Hematopoietic multipotent progenitor cell treated with erythropoietin and hydrocortisone succinate and interleukin-3 and kit ligand, for 4 days (in vitro differentiated cells): ENCODE measurements at places on chromosomes 11 and 22.

DNA sequence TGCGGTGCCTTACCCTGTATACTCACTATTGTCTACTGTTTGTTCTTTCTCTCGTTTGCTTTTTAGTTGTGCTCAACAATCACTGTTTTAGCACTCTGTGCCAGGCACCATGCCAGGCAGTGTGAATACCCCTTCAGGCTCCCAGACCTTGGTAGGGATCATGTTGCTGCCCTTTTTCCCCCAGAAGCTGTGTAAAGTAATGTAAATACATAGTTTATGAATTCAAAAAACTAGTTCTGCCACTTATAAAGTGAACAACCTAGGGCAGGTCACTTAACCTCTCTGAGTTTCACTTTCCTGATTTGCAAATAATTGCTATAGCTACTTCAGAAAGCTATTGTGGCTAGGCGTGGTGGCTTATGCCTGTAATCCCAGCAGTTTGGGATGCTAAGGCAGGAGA, 81.0 kb upstream of the CTSC start:
- DNase-seq: no peak

DNA sequence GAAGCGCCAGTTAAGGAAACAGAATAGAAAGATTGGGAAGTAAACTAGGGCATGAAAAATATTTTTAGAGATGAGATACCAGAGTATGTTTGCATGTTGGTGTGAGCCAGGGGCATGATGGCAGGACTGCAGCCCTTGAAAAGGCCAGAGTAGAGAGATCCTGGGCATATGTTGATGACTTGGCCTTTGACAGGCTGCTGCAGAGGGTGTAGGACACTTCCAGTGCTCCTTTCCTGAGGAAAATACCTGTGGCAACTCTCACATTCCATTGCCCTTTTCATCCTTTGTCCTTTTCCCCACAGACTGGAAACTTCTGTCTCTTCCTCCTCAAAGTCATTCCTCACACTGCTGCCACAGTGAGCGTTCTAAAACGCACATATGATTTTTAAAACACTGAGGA, 150.7 kb upstream of the CCDC90B start:
- no peak for DNase-seq

GRCh38 chr22:50473088-50473487, 1.7 kb downstream of the SBF1 start:
- peak; percentile 67 for DNase-seq

DNA sequence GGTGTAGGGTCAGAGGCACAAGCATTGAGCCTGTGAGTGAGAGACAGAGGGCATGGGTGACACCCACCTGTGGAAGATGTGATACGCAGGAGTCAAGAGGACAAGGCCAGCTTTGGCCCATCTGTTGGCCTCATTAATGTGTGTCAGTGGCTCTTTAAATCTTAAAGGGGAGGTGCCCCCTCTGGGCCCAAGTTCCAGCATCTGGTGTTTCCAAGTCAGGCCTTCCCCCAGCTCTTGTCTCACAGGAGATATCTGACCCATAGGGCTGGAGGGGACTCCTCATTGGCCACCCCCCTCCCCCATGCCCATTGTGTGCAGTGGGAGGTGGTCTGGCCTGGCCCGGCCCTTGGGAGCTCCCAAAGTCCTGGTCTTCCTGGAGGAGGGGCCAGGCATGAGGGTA, 8.9 kb downstream of the KCNK7 start:
- DNase-seq: peak; percentile 31

- peak; percentile 61 for DNase-seq
These were observed 25.7 kb upstream of the CDC42EP2 start for GRCh38 chr11:65288706-65289536.

- peak; percentile 87 for DNase-seq
These were observed 912.8 kb downstream of the DLG2 start for GRCh38 chr11:84714316-84714780.

GRCh38 chr22:44291265-44291664, 21.5 kb downstream of the SHISAL1 start:
- DNase-seq: peak; percentile 46

DNA sequence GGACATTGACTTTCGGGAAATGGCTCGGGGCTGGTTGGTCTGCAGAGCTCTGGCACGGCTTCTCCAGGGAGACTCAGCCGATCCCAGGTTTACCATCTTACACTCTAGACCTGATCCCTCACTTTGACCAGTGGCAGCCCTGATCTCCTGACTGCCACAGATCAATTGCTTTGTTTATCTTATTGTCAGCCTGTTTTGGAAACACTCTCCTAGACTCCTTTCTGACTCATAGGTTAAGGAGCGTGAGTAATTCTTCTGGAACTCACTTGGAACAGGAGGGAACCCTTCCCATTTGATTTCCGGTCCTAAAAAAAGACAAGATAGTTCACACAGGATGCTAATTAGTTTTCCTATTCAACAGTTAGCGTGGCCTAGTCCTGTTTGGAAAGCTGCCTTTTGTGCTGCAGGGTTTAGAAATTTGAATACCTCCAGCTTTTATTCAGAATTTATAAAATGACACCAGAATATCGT, 16.0 kb upstream of the BMAL1 start:
- no peak for DNase-seq

DNA sequence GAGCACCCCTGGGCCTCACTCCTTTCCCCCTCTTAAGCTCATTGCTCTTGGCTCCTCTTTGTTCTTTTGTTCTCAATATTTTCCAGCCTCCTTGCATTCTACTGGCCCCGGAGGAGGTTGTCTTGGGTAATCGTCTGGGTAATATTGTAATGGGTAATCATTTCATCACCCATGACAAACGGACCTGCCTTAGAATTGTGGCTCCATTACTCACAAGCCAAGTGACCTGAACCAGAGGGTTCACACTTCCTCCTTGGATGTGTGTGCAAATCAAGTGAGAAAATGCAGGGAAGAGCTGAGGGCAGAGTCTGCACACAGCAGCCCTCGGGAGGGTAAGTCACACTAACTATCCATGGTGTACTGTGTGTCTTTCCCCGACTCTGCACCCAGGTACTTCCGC, 305.0 kb downstream of the BUD13 start:
- DNase-seq: no peak

DNA sequence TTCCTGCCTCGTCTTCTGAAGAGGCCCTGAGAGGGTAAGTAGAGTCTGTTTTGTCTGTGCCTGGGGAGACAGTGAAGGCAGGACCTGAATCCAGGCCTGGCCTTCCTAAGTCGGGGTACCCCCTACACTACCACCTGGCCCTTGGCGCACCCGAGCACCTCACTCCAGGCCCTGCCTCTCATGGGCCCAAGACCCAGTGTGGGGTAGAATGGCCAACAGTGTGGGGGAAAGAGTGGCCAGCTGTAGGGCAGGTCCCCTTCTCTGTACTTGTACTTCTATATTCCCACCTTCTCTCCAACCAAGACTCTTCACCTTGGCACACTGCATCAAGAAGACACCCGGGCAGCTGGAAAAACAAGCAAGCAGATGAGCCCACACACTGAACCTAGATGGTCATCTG, 22.4 kb upstream of the BID start:
- DNase-seq: no peak

- no peak for DNase-seq
These were observed 70.8 kb downstream of the KCNJ1 start for GRCh38 chr11:128796270-128796669.

GRCh38 chr11:47235163-47235562, 13.5 kb downstream of the ACP2 start:
- no peak for DNase-seq

DNA sequence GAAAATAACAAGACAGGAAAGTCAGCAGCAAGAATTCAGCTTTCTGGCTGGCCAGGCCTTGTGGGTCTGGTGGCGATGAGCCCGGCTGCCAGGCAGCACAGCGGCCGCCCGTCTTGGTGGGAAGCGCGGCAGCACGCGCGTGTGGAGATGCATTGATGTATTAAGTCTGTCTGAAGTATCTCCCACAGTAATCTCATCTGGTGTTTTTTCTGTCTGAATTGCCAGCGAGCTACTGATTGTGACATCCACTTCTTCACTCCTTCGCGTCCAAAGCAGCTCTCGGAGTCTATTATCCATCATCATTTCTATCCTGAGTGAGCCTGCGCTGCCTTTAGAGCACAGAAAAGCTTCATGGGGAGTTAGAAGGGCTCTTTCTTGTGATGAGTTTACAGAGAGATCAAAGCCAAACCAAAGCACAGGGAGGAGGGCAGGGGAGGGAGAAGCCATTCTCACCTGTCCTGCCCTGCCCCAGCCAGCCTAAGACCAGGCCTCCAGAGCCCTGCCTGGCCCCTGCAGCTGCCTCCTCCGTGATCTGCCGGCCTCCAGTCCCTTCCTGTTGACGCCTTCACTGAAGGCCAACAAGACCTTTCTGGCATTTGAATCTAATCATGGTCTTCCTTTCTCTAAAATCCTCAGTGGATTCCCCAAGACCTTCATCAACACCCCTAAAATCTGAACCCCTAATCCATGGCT, 1419.0 kb downstream of the TBC1D22A start:
- no peak for DNase-seq

- no peak for DNase-seq
These were observed 42.5 kb upstream of the SMIM38 start for GRCh38 chr11:69113226-69113625.

DNA sequence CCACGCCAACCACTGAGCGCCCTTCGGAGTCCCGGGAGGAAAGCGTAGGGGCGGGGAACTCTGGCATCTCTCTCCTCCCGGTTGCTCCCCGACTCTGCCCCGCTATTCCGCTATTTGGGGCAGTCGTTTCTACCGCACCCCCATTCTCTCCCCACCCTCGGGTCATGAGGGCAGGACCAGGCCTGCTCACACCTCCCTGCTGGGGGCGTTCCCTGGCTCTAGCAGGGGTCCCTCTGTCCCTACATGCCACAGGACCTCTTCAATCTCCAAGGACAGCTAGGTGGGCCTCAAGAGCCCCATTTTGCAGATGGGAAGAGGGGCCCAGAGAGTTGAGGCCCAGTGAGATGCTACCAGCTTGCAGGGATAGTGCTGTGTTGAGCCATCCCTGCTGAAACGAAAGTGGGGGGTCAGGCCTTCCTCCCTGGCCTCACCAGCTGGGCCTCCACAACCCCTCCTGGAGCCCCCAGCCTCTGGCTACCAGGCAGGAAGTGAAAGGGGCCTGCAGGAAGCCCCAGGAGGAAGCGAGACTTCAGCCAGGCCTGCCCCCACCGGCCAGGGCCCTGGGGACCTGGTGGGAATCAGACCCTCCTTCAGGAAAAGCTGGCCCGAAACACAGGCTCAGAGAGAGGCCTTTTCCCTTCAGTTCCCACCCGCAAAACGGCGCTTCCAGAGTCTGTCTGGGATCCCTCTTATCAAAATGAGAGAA, 5.5 kb upstream of the SHISA8 start:
- no peak for DNase-seq

- DNase-seq: no peak
These were observed 110.9 kb upstream of the PITPNB start for GRCh38 chr22:28029956-28030355.

GRCh38 chr22:41284465-41284864, 1.5 kb downstream of the RANGAP1 start:
- DNase-seq: no peak

DNA sequence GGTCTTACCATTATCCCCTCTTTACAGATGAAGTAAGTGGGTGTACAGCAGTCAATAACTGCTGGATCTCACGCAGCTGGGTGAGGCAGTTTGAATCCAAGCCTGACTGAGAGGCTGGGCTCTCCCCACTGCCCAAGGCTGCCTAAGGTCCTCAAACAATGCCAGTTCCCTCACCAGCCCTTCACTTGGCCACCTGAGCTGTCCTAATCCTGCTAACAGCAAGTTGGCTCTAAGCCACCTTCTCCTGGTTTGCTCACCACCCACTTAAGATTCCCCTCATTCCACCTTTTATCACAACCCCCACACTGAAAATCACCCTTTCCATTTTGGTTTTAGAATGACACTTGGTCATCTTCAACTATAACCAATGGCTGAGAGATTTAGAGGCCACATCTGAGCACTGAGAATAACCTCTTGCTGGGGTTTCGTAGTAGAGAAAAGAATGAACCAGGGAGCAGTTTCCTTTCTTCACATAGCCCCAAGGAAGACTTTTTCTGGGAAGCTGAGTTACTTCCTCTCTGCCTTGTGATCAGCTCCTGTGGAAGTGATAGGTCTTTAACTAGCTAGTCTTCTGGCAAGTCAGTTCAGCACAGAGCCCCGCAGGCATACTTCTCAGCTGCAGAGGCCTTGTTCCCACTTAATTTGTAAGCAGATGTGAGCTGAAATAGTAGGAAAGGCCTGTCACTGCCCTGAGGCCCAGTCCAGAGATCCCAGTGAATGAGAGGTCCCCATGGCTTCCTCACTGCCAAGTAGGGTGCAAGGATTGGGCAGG, 57.8 kb upstream of the TTC12 start:
- DNase-seq: no peak

- DNase-seq: no peak
These were observed 293.2 kb downstream of the NTM start for GRCh38 chr11:131663405-131664200.

GRCh38 chr22:25332386-25332785, 112.9 kb downstream of the CRYBB2 start:
- no peak for DNase-seq

GRCh38 chr11:38169286-38169685, 1571.2 kb upstream of the RAG2 start:
- DNase-seq: no peak

DNA sequence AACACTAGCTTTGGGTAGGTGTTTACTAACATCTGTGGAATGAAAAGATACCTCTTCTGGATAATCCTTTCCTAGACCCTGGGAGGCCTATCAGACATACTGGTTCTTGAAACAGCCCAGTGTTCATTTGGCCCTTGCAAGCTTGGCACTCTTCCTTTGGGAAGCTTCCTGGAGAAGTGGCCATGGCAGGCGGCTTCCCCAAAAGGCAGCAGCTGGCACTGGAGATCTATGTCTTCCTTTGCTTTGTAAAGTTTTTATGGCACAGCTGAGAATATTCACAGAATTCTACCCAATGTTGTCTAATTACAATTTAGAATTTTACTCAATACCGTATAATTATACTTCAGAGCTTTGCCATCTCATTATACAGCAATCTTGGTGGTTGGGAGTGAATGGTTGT, 199.2 kb upstream of the C11orf87 start:
- no peak for DNase-seq

- DNase-seq: peak; percentile 65
These were observed 691.4 kb upstream of the CCDC179 start for GRCh38 chr11:23551706-23552105.

- DNase-seq: no peak
These were observed 17.4 kb downstream of the RIBC2 start for GRCh38 chr22:45430871-45431270.

- DNase-seq: no peak
These were observed 4.0 kb downstream of the MYO18B start for GRCh38 chr22:25746012-25746373.

DNA sequence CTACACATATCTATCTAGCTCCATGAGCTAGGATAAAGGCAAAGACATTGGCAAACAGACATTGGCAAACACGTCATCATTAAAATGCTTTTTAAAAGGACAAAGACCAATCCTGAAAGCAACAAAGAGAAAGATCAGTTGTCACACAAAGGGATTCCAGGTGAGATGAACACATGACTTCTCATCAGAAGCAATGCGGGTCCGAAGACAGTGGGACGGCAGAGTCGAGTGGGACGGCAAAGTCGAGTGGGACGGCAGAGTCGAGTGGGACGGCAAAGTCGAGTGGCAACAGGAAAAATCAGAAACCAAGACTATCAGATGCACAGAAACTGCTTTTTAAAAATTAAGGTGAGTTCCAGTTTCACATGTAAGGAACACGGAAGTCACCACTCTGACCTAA, 609.5 kb downstream of the BRD1 start:
- DNase-seq: no peak
